ENCODE measurements at places on chromosomes 1 and 21.
A peak's percentile ranks its signal among the peaks of the same experiment; 100 is the strongest.

DNA sequence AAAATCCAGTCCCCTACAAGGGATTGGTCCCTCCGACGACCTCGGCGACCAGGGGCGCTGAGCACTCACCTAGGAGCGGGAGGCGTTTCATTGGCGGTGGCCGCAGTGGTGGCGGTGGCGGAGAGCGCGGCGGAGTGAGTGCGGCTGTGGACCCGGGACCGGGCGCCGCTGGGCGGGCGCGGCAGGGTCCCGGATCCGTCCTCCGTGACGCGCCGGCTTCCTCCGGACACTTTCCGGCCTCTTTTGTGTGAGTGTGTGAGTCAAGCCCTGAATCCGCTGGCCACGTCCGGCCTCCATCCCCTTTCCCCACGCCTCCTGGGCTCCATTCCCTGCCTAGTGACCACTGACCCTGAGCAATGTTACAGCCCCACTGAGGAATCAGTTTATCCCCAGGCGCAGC, at the start of gene ADGRL4:
ADGRL4 (minus strand) TSS at position 167 of the 400 bp plus-strand sequence; CDS start at position 91, 76 bp downstream.
- no peak for DNase-seq

GRCh38 chr1:206911064-206911663, 10.6 kb downstream of the FCMR start:
- DNase-seq, result no peak

GRCh38 chr1:12342401-12343003, 112.7 kb downstream of the VPS13D start:
- DNase-seq, result no peak

GRCh38 chr1:221761354-221762002, 19.6 kb upstream of the DUSP10 start:
- DNase-seq, result no peak

DNA sequence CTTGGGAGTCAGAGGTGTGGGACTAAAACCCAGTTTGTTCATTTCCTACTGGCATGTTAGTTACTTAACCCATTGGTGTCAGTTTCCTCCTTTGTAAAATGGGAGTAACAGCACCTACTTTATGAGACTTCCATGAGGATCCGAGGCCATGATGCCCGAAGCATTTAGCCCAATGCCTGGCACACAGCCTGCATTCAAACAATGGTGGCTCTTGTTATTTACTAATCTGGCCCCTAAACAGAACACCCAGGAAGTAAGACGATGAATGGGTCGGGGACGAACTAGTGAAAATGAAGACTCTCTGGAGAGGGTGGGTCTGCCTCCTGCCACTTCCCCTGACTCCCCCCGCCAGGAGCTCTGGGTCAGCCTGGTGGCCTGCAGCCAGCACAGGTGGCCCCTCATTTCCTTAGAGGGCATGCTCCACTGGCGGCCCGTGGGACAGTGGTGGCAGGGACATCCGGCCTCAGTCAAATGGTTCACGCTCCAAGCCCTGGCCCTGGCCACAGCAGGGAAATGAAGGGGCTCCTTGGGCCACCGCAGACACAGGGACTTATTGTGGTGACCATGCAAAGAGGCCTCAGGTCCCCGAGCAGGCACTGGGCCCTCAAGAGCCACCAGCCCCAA, 9.5 kb upstream of the TAS1R2 start:
- no peak for DNase-seq

GRCh38 chr1:64290420-64290819, 87.0 kb downstream of the UBE2U start:
- DNase-seq, result no peak

DNA sequence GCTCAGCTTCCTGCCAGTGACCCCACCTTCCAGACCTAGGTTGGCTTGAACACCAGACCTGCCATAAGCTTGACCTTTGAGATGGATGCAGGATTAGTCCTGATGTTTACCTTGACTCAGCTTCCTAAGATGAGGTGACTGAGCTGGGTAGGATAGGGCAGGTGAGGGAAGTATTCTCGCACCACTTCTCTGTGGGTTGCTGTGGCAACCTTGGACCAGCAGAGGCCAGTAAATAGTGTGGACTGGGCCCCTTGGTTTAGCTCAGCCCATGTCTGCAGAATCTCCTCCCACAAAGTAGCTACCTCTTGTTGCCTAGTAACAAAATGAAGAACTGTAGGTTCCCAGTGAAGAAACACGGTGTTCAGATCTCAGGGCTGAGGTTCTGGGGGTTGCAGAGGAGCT, 8.4 kb downstream of the RPS6KA1 start:
- DNase-seq, result no peak

DNA sequence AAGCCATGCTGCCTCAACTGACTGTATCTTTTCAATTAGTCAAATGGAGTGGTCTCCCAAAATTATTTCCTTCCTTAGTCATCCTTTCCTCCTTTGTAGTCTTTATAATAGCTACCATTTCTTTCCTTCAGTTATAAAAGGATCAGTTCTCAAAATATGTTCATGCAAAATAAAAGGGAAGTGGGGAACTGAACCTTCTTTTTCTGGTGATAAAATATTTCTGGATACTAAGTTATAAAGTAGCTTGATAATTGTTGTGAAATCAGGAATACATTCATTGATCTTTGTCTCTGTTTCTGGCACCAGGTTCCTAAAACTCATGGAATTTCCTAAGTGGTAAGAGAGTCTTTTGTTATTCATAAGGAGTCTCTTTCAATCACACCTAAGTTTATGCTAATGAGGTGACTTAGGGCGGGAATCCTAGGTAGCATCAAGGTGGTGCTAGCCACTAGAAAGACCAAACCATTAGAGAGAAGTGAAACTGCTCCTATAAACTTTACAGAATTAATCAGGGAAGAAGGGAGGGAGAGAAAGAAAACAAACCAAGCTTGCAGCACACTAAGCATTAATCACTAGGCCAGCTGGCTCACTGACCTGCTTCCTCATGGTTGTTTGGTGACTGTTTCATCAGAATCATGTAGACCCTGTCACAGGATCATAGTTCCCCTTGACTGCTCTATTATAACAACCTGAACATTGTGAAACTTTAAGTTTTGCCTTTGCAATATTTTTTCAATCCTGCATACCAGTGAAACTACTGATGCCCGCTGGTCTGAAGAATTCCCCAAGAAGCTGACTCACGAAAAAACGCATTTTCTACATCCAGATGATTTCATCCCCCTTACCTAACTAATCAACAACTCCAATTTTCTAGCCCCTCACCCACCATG, 161.6 kb upstream of the PTBP2 start:
- no peak for DNase-seq

GRCh38 chr1:57172040-57172439, 206.2 kb upstream of the C8B start:
- no peak for DNase-seq

- DNase-seq, result peak; percentile 97
Observed at GRCh38 chr1:32464716-32465577, at the start of gene ZBTB8B. TSS of gene ZBTB8B (plus strand) at chr1:32465072. CDS start at chr1:32470625, 5,553 bp downstream.

GRCh38 chr1:9292361-9293240, at the start of gene SPSB1:
TSS of gene SPSB1 (plus strand) at chr1:9292894. CDS start at chr1:9355892, 62,998 bp downstream.
- no peak for DNase-seq

DNA sequence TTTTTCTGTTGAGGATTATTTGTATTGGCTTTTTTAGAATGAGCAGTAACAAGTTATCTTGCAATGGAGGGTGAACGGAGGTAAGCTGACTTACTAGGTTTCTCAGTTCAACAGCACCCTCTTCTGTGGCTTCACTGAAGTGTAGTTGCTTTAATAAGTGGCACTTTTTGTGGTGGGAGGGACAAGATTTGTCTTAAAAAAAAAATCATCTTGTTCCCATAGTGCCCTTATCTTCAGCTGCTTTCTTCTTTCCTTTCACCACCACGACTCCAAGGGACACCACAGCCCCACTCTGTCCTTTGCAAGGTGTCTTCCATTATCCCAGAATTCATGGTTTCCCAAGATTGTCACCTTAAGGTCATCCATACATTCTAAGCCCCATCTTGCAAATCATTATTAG, 92.9 kb downstream of the PIGK start:
- peak; percentile 79 for DNase-seq

GRCh38 chr1:30185809-30186208, 537.6 kb downstream of the MATN1 start:
- no peak for DNase-seq

- no peak for DNase-seq
Observed at GRCh38 chr1:2643414-2644077, 10.7 kb upstream of the MMEL1 start.

GRCh38 chr1:162916821-162917613, 56.0 kb upstream of the CCDC190 start:
- DNase-seq, result no peak

DNA sequence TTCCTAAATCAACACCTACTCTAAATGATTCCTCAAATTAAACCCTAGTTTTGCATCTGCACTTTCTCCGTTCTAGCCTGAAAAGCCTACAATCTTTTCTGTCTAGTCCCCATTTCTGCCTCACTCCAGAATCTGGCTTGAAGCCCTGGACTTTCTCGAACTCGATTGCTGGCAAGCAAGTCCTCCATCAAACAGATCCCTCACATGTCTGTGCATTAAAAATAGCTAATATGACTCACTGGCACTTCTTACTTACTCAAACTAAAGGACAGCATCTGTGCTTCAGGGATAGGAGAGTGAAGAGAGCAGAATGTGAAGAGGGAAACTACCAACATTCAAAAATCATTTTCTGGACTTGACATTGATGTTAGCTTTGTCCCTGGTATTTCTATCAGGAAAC, 51.8 kb upstream of the CXADR start:
- DNase-seq, result no peak

DNA sequence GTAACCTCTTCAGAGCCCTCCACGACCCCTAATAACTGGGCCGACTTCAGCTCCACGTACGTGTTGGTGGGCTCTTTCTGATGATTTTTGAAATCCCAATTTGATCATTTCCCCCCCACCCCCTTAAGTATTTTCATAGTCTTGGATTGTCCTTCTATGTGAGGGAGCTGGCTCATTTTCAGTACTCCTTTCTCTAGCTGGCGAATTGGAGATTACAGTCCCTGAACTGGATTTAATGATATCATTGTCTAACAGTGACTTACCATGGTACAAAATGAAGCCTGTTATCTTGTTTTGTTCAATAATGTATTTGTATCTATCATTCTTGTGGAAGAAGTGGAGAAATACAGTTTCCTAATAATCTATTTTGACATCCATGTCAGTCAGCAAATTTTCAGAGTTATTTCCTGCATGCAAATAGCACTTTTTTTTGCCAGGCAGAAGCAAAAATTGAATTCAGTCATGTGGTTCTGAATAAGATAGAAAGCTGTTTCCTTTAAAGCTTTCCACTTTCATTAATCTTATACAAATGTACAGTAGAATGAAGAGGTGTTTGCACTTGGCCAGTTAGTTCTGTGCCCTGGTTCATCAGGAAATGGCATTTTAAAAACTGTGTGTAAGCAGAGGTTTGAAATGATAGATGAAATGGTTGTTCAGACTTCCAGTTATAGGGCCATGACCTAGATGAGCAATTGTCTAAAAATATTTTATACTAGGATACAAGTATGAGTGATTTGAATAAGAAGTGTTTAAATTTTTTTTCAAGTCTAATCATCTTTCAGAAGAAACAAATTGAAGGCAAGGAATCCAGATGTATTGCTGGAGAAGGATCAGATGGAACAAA, 104.2 kb downstream of the ATP5PO start:
- DNase-seq, result no peak

- no peak for DNase-seq
Observed at GRCh38 chr1:235954306-235955283, 87.9 kb upstream of the LYST start.

DNA sequence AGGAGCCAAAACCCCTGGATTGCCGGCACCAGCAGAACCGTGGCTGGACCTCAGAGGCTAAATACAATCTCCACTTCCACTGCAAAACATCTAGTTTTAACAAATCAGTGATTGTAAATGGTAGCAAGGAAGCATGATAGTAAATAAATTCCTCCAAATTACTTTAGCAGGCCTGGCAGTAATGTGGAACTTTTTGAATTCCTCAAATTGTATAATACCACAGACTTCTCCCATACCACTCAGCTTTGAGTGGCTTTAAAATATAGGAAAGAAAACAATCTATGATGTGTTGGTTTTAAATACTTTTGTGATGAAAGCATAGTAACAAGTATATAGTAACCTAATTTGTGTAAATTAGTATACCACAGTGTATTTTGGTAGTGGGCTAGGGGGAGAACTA, 34.1 kb downstream of the NIBAN1 start:
- no peak for DNase-seq

GRCh38 chr1:182330303-182330702, 61.3 kb downstream of the GLUL start:
- DNase-seq, result peak; percentile 34

DNA sequence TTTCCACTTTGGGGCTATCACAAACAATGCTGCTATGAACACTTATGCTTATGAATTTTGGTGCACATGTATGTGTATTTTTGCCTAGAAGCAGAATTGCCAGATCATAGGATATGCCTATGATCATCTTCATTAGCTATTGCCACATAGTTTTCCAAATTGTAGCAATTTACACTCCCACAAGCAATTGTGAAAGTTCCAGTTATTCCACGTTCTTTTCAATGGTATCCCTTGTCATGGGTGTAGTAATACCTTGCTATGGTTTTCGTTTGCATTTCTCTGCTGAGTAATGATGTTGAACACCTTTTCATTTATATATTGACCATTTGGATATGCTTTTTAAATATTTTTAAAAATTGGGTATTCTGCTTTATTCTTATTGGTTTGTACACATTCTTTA, 82.6 kb downstream of the MTR start:
- no peak for DNase-seq

GRCh38 chr1:93000751-93001175, 39.5 kb upstream of the DIPK1A start:
- no peak for DNase-seq

DNA sequence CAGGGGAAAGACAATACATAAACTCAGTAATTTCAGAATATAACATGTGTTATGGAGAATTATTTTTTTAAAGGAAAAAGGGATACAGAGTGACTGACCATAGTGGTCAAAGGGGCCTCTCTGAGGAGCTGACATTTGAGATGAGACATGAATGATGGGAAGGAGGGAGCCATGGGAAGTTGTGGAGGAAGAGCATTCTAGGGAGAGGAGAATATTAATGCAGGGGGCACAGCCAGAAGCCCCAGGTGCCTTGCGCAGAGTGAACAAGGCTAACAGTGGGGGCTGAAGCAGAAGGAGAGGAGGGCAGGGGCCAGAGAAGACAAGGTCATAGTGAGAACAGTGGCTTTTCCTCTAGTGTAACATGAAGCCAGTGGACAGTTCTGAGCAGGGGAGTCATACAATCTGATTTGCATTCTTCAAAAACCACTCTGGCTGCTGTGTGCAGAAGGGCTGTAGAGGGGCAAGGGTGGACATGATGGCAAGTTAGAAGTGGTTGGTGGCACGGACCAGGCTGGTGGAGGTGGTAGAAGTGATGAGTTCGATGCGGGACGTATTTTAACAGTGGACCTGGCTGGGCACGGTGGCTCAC, 28.2 kb upstream of the IFNLR1 start:
- DNase-seq, result no peak

GRCh38 chr1:159790237-159790917, 9.6 kb downstream of the DUSP23 start:
- DNase-seq, result peak; percentile 83

All from NCI-H526 (cell line).